ENCODE measurements at places on chromosomes 1 and 21.

DNA sequence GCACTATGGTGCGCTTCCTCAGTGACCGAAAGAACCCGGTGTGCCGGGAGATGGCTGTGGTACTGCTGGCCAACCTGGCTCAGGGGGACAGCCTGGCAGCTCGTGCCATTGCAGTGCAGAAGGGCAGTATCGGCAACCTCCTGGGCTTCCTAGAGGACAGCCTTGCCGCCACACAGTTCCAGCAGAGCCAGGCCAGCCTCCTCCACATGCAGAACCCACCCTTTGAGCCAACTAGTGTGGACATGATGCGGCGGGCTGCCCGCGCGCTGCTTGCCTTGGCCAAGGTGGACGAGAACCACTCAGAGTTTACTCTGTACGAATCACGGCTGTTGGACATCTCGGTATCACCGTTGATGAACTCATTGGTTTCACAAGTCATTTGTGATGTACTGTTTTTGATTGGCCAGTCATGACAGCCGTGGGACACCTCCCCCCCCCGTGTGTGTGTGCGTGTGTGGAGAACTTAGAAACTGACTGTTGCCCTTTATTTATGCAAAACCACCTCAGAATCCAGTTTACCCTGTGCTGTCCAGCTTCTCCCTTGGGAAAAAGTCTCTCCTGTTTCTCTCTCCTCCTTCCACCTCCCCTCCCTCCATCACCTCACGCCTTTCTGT is 7.3 kb upstream of the PIGV start:
- DNase-seq: no peak

DNA sequence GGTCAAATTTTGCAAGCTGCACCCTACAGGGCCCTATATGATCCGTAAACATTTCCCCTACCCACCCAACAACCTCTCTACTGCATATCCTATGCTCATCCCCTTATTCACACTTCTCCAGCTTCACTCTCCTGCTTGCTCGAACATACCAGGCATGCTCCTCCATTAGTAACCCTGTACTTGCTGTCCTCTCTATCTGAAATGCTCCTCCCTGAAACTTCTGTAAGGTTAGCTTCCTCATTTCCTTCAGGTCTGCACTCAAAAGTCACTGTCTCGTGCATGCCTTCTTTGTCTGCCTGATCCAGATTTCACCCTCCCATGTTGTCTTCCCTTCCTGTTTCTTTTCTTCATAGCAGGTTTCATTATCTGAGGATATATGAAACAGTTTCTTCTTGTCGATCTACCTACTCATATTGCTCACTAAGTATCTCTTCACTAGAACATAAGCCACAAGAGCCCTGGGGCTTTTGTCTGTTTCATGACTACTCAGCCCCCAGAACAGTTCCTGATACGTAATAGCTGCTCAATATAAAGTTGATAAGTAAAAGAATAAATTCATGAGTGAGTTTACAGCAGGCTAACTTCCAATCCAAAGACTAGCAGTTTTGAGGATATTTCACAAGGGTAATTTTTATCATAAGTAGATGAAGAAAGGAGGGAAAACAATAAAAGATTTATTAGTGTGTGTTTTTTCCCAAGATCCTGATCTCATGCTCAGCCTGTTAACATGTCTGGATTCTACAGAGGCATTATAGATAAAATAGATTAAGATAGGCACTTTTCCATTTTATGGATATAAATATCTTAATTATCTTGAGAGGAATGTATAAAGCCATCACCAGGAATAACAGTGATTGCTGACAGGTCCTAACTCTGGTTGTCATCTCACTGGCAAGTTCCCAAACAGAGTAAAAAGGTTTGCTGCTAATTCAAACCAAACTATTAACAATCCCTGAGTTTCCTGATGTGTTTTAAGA is 392.5 kb upstream of the ESRRG start:
- DNase-seq: no peak

DNA sequence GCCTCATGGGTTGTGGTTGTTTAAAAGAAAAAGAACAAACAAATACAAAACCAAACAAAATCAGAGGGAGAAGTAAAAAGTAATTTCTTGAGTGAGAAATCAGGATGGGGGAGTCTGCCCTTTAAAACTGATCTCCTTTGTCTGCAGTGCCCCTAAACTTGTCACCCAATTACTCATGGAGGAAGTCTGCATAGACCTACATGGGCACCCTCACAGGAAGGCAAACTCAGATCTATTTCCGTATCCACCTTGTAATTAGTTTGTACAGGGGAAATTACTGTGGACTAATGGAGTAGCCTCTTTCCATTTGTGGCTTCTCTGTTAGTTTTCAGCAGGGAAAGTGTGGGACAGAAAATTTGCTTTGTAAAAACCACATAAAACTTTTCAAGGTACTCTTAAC is 600.4 kb downstream of the ADGRL2 start:
- DNase-seq: no peak

GRCh38 chr21:44434936-44435635 is 20.2 kb upstream of the LRRC3 start:
- no peak for DNase-seq

DNA sequence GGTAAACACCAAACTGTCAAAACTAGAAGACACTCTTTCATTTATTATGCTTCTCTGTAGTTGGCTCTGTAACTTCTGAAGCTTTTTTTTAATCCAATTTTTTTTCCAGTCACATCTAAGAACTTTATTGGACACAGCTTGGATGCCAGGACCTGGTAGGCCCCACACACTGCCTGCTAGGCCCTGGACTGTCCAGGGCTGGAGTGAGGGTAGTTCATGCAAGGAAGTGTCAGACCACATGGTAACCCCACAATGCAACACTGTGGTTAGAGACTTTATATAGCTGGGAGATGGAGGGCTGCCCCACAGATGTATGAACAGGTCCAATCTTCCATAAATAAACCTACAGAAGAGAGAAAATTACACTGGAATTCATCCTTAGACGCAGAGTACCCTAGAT is 7.1 kb downstream of the SLC2A1 start:
- no peak for DNase-seq

DNA sequence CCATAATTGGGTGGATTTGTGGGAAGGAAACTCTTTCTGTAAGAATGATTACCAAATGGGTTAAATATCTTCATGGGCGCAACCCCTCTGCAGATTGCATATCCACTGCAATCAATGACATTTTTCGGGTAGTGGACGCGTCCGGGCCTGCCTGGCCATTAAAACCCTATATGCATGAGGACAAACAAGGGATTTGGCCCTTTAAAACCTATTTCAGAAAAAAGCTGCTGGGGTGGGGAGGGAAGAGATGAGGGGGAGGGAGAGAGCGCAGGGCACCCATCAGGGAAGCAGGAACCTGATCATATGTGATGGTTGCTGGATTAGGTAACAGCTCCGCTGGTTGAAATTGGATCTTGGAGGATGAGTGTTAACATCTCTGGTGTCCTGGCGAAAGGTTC is 228.8 kb downstream of the PBX1 start:
- peak; percentile 34 for DNase-seq

DNA sequence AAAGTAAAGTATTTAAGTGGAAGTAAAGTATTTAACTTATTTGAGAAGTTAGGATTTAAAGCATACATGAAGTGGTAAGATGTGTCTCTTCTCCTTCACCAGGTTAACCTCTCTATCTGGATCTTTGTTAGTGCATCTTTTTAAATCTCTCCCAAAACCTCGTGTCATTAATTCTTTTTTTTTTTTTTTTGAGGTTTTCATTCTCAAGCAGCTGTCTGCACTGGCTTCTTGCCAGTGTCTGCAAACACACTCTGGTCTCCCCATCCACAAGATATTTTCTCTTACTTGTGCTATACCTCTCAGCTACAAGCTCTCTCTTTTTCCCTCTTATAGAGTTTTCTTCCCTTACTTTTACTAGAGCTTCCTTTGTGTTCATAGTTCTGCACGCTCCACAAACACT is 49.0 kb downstream of the CLDN17 start:
- DNase-seq: no peak
